ENCODE measurements at places on chromosomes 7 and 10.

GRCh38 chr10:19998482-19998881 lies 182.2 kb downstream of the PLXDC2 start:
- no peak for DNase-seq

DNA sequence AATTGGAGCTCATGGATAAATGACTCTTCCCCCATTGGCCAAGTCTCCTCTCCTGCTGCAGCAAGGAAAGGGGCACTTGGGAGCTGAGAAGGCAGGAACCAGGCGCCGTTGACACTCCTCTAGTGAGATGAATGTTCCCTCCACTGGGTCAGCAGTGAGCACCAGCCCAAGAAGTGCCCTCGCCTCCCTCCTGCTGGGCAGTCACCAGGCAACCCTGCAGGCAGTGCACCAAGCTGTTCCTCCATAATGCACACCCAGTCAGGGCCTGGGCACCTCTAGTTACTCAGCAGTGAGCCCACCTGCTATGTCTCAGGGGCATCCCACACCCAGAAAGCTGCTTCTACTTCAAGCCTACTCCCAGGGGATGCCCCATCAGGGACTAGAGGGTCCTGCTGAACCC lies 84.3 kb downstream of the KCNMA1 start:
- DNase-seq = no peak

DNA sequence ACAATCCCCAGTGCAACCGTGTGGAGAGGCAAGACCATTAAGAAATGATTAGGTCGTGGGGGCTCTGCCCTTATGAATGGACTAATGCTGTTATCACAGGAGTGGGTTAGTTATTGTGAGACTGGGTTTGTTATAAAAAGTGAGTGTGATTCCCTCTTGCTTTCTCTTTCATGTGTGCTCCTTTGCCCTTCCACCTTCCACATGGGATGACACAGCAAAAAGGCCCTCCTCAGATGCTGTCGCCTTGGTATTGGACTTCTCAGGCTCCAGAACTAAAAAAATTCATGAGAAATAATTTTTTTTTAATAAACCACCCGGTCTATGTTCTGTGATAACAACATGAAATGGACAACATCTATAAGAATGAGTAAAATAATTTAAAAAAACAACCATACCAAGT lies 136.1 kb upstream of the PCBD1 start:
- DNase-seq = no peak

GRCh38 chr7:51160990-51161615 lies 155.5 kb downstream of the COBL start:
- DNase-seq = peak; percentile 29

- no peak for DNase-seq
Measured at GRCh38 chr10:71213761-71214440, 1.5 kb downstream of the UNC5B start.

DNA sequence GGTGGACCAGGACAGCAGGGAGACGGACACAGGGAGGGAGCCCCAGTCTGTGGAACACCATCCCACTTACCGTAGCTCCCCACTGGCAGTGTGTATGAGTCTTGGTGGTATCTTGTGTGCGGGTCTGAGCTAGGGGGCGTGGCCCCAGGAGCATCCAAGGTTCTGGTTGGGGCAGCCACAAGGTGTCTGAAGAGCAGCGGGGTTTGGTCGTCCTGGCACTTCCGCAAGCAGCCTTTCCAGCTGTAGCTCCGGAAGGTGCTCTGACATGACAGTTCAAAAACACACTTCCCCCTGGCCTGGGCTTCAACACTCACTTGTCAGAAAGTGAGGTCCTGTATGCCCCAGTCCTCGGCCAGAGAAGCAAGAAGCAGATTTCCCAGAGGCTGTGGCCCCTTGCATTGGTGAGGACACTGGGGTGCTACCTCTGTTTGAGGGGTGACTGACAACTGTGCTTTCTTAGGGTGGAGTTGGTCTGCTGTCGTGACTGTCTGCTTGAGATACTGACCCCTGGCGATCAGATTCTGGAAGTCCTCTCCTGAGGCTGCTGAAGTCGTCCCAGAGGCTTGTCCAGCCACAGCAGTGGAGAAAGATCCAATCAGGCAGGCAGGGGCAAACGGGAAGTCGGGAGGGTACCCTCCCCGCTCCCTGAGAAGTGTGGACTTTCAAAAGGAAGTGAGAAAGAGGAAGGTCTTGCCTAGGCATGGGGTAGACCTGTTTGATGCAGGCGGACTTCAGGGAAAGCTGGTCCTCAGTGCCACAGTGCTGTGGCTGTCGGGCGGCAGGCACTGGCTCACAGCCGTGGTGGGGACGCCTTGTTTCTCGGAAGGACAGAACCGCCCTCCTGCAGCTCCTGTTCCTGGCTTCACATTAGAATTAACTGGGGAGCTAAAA lies 51.4 kb upstream of the PFKFB3 start:
- DNase-seq = no peak

- no peak for DNase-seq
Measured at GRCh38 chr10:23330948-23331347, 13.6 kb downstream of the C10orf67 start.

GRCh38 chr7:124702385-124702784 lies 63.2 kb downstream of the GPR37 start:
- DNase-seq = no peak

DNA sequence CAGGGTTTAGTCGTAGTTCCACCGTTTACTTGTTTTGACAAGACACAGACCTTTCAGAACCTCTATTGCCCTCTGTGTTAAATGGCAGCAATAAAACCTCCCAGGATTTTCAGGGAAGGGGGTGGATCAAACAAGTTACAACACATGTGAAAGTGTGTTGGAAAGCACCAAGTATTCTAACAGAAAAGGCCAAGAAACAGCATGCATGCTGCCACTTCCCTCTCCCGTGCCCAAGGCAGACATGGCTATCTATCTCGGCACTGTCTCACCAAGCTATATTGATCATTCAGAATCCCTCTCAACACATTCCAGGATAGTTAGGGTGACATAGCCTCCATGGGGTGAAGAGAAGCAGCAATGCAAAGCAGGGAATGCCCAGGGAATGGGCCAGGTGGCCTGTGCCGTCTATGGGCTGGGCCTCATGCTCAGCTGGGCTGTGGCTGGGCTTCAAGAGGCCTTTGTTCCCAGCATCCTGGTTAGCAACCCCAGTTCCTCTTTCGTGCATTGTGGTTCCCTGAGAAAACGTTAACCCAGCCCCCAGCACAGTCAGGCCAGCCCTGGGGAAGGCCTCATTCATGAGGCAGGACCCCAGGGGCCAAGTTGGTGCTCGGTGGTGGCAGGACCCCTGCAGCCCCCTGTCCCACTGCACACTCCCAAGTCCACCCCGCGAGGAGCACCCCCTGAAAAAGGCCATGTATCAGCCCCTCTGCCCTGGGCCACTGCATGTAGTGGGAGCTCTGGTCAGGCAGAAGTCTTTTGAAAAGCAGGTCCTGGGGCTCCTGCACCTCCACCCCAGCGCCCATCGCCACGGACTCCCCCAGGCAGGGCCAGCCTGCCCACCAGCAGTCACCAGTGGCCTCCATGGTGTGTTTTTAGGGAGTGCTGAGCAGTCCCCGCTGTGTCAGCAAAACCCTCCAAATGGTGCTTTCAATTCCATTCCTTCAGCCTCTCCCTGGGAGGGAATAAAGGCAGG lies 25.5 kb downstream of the VSIR start:
- DNase-seq = no peak

- DNase-seq = no peak
Measured at GRCh38 chr10:62817121-62817765, 1.1 kb upstream of the EGR2 start.

DNA sequence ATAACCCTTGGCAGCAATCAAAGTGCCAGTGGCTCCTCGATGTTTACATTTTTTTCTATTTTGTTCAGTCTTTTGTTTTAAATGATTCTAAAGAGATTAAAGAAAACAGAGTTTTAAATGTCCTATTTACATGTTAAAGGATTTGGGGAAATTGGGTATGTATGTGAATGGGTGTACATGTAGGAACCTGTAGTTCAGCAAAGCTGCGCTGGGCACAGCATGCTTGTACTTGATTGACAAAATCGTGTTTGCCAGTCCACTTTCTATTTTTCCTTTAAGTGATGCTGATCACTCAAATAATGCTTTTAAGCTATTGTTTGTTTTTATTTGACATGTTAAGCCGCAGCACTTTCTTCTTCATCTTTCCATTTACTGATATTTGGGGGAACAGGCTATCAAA lies 40.9 kb downstream of the FHIP2A start:
- DNase-seq = no peak

GRCh38 chr7:35714862-35715261 lies 19.9 kb upstream of the HERPUD2 start:
- no peak for DNase-seq

- DNase-seq = no peak
Measured at GRCh38 chr7:64654796-64655548, 11.0 kb upstream of the ZNF107 start.

DNA sequence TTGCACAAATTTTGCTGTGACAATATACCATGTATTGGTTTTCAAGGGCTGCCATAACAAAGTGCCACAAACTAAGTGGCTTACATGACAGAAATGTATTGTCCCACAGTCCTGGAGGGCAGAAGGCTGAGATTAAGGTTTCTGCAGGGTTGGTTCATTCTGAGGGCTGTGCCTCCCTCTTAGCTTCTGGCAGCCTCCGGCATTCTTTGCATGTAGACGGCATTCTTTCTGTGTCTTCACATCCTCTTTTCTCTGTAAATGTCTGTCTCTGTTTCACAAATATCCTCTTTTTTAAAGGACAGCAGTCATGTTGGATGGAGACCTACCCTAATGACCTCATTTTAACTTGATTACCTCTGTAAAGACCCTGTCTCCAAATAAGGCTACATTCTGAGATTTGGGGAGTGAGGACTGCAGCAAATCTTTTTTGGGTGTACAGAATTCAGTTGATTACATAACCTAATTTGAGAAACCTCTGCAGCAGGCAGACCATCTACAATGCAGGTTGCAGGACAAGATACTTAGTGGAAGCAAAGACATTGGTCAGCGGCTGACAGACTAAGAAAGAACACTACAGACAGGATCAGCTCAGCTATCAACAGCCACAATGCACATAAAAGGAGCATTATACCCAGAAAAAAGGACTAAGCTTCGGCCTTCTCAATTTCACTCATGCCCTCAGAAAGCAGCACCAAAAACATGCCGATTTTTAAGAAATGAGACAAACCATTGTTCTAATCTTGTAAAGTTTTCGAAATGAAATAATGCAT lies 84.6 kb upstream of the FAM3C start:
- DNase-seq = no peak

GRCh38 chr10:12109286-12109685 lies 20.2 kb upstream of the SEC61A2 start:
- no peak for DNase-seq

GRCh38 chr7:37741776-37742175 lies 58.2 kb downstream of the GPR141 start:
- no peak for DNase-seq

DNA sequence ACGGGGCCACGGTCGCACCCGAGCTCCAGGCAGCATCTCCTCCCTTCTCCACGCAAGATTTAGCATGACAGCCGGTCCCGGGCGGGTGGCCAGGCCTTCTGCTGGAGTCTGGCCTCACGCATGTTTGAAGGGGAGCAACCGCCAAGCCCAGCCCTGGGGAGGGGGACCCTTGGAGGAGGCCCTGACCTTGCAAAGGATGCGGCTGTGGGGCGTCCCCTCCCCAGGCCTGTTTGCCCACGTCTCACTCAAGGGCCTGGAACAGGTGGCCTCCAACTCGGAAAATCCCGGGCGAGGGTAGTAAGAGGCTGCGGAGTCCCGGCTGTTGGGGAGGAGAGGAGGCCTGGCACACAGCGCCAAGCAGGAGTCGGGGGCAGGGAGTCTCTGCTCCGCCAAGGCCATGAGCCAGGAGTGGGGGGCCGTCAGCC lies 50.6 kb upstream of the DPYSL4 start:
- no peak for DNase-seq

DNA sequence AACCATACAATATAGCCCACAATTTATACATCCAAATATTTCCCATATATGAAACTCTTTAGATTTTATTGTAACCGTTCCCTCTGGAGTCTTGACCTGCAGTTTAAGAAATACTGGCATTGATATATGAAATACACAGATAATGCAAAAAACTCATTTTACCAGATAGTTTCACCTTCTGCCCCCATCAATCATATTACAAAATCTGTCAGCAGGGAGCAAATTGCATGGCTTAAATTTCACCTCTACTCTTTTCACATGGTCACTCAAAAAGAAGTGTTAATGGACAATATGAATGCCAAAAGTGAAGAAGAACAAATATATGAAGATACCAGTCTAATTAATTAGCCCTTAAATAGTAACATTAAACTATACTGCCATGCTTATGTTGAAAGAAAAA lies 57.0 kb upstream of the TMEM106B start:
- no peak for DNase-seq

GRCh38 chr7:15178065-15178464 lies 275.5 kb upstream of the DGKB start:
- DNase-seq = no peak

DNA sequence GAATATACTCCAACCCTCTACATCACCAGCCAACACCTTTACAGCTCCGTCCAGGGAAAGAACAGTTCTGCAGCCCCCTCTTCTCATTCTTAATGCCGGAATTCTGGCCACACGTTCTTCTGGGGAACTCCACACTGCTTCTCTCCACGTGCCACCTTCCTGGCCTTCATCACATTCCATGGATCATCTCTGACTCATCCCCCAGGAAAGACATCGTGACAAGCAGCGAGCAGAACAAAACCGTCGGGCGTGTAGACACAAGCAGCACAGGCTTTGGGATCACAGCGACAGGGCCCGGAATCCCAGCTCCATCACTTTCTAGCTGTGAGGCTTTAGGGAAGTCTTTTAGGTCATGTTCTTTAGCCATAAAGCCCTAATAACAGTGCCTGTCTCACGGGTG lies 590.3 kb upstream of the FOXK1 start:
- no peak for DNase-seq

DNA sequence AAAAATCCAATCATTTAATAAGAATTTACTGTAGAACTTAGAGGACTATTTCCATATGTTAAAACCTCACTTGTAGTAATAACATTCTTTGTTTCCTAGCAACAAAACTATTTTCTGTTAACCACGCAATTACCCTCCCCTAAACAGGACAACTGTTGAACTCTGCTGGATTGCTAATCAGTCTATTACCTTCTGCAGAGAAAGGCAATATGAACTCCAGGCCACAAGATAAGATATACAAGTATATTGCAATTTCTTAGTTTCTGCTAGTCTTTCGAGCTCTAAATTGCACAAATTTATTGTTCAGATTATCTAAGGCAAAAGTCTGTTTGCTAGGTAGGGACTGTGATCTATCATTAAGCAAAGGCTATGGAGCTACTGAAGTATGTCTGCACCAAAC lies 920.1 kb upstream of the LRRN3 start:
- DNase-seq = no peak

- DNase-seq = no peak
Measured at GRCh38 chr10:115417585-115418265, 324.6 kb downstream of the ATRNL1 start.
